ENCODE measurements at places on chromosomes 7 and 10.
A peak's percentile ranks its signal among the peaks of the same experiment; 100 is the strongest.

GRCh38 chr10:77415313-77415960, 222.2 kb downstream of the KCNMA1 start:
- DNase-seq: no peak

GRCh38 chr10:110392868-110393740, 88.4 kb upstream of the SMNDC1 start:
- no peak for DNase-seq

- no peak for DNase-seq
Observed at GRCh38 chr7:55363386-55364170, 1.6 kb upstream of the LANCL2 start.

DNA sequence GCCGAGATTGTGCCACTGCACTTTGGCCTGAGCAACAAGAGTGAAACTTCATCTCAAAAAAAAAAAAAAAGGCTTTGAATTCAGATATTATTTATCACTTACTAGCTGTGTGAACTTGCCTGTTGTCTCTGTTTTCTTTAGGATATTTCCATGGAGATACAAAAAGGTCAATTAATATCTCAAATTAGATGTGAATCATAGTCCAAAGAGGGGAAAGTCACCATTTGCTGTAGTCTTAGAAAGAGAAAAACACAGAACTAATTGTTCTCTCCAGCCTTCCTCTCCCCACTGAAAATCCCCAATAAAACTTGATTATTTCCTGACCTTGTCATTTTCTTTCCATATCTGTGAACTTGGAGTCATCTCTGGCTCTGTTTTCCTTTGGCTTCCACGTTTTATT, 21.2 kb downstream of the HEPACAM2 start:
- DNase-seq: no peak

DNA sequence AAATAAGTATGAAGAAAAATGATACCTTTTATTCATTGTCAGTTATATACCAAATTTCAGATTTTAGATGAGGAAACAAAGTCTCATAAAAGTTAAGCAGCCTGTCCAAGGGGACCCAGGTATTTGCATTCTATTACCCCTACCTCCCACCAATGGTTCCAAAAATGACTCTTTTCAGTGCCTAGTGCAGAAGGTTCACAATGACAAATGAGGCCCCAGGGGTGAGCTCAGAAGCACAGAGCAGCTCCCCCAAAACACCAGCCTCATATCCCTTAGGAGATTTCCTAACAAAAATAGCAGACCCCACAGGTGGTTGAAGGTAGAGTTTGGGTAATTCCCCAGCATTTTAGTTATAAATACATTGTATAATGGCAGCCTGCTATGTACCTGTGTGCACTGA, 168.6 kb downstream of the REEP3 start:
- no peak for DNase-seq

DNA sequence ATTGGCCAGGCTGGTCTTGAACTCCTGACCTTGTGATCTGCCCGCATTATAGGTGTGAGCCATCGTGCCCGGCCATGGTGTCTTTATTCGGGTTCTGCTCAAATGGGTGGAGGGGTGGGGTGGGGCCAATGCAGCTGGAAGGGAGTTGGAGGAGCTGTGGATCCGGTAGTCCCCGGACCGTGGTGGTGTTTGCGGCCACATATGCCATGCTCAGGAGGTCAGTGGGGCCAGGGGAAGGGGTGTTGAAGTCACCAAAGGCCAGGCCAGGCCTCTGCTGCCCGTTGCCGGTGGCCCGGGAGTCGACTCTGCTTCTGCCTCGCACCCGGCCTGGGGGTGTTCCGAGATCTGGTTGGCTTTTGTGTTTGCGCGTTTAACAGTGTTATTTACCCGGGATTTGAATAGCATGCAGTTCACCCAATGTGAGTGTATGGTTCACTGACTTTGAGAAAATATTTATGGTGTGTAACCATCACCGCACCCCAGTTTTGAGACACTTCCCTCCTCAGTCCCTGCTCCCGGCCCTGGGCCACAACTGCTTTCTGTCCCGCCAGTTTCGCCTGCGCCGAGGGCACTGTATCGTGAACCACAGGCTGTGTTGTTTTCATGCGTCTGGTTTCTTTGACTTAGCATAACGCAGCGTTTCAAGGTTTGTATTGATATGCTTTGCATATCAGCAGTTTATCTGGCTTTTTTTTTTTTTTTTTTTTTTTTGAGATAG, 10.7 kb downstream of the INPP5A start:
- DNase-seq: no peak

DNA sequence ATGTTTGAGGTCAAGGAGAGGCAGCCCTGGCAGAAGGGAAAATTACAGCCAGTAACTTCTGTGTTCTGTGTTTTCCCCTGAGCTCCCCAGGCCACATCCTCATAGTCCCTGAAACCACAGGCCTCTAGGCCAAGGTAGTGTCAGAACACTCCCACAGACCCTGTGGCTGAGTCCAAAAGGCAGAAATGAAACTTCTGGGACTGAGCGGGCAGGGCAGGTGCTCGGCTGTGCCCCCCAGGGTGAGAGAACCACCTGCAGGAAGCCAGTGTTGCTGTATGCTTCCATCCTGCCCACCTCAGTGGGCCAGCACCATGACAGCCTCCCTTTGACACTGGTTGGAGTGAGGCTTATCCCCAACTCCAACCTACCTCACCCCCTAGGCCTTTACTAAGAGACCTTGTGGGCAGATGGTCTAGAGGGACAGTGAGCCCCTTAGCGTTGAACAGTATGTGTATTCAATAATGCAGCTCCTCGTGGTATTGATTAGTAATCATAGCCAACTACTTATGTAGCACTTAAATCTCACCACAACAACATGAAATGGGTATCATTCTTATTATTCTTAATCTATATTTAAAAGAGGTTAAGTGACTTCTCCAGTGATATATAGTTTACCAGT, 30.3 kb downstream of the PIK3CG start:
- DNase-seq: peak; percentile 86

DNA sequence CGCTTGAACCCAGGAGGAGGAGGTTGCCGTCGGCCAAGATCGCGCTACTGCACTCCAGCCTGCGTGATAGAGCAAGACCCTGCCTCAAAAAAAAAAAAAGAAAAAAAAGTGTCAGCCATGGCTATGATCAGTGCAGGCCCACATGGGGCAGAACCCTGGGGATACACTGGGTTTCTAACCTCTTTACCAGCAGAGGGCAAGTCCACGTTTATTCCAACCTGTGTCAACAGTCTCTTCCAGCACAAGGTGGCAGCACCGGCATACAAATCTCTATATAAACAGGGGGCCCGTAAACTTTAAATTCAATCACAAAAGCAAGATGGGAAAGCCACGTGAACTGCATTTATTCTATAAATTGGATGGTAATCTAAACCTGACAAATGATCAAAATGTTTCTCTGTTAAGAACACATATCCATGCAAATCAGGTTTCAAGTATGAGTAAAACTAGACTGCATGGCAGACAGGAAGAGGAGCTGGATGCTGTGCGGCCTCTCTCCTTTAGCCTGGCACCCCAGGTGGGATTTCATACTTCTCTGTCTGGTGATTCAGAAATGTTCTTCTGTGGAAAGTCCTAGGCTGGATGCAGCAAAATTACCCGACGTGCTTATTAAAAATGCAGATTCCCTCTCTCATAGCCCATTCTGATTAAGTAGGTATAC, 60.0 kb upstream of the STEAP1B start:
- peak; percentile 89 for DNase-seq

DNA sequence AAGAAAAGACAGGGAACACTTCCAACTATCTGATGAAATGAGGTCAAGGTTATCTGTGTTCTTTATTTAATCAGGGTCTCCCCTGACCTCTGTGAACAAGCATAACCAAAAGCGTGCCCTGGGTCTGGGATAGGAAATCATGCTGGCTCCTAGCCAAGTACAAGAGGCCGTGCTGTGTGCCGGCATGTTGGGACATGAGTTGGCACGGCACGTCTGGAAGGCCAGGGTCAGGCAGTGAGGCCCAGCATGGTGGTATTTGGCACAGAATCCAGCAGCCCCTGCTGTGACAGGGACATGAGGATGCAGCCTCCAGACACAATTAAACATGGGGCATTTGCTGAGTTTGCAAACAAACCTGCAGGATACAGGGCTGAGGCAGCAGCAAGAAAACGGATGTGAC, 320.4 kb downstream of the PLXNA4 start:
- no peak for DNase-seq

DNA sequence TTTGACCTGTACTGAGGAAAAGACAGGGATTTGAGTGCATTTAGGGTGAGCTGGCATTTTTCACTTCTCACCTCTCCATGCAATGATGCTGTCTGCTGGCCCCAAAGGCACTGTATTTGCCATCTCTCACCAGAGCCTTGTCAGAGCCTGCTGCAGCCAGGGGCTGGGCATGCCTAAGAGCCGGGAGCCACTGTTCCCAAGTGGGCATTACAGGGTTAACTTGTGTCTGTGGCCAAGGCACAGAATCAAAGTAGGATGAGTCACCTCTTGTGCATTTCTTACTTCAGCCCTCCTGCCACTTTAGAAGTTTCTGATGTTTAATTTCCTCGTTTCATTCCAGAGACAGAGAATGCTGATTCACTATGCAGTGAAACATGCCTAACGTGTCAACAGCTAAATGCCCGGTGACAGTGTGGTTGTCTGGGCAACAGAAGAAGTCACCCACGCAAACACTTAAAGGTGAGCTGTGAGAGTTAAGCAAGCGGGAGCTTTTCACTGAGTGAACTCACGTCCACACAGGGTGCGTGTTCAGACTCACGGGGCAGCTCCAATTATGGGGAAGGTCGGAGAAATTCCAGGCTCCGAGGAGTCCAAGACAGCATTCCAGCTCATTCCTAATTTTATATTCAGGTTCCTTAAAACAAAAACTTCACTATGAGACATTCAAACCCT, 57.1 kb upstream of the IGFBP3 start:
- DNase-seq: peak; percentile 82

DNA sequence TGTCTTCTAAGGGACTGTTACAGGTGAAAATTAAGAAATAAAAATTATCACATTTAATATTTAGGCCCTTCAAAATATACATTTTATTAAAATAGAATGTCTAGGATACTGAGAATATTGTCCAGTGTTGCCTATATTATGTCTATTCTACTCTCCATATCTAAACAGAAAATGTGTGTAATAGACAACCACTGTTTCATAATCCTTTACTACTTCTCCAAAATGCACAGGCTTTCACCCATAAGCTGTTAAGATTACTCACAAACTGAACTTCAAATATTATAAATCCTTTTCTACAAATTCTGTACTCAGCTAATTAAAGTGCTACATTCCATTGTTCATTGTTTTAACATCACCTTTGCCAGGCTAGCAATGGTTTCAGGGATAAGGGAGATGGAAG, 56.7 kb upstream of the TFEC start:
- DNase-seq: peak; percentile 10

All from common myeloid progenitor, CD34-positive (primary cell).